CD8-positive, alpha-beta T cell (primary cell): ENCODE measurements at places on chromosomes 2 and 18.

- no peak for DNase-seq
These were observed 52.7 kb downstream of the RBMS1 start for GRCh38 chr2:160440888-160441287.

DNA sequence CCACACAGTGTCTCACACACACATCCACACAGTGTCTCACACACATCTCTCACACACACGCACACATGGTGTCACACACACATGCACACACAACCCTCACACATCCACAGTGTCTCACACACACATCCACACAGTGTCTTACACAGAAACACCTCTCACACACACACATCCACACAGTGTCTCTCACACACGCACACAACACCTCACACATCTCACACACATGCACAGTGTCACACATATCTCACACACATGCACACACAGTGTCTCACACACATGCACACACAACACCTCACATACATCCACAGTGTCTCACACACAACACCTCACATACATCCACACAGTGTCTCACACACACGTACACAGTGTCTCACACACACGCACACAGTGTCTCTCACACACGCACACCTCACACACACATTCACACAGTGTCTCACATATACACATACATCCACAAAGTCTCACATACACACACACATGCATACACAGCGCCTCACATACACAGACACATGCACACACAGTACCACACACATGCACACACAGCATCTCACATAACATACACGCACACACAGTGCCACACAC, 473.9 kb upstream of the HS6ST1 start:
- no peak for DNase-seq

DNA sequence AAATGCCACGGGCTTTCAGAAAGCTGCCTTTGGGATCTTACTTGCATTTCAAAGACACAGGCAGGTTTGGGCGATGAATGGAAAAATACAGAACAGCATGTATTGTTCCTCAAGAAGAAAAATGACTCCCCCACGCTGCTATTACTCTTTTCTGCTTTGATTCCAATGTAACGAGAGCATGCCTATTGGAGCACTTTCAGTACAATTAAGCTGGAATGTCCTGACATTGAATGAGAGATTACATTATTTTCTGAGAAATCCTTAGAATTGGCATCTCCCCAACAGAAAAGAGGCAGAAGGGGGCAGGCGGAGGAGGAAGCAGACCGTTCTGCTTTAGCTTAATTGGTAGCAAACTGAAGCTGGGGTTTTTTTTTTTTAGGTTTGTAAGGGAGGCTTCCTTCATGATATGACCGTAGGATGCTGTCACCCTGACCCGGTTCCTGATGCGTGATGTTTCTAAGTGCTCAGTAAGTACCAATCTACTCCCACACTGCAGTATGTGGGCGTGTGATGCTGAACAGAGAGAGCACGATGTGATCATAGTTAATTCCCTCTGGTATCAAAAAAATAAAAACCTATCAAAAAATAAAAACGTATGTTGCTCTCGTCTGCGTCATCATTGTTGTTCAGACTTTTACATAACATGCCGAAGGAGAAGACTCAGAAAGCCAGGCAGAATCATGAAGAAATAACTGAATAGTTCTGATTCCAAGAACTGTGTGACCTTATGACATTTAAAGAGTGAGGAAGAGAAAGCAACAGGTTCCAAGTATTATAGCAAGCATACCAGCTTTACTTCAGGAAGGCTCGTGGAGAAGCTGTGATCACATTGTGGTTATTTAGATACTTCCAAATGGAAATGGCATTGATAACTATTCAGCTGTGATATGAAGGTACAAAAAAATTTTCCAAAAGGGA, 40.5 kb downstream of the LONRF2 start:
- DNase-seq, result no peak

- DNase-seq, result no peak
These were observed 70.7 kb upstream of the BCL2L11 start for GRCh38 chr2:111049792-111050640.

- DNase-seq, result no peak
These were observed 32.1 kb upstream of the DYNAP start for GRCh38 chr18:54558609-54559585.

DNA sequence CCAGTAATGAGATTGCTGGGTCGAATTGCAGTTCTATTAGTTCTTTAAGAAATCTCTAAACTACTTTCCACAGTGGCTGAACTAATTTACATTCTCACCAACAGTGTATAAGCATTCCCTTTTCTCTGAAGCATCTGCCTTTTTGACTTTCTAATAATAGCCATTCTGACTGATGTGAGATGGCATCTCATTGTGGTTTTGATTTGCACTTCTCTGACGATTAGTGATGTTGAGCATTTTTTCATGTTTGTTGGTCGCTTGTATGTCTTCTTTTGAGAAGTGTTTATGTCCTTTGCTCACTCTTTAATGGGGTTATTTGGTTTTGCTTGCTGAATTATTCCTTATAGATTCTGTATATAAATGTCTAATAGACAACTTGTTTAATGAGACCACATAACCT, 69.6 kb upstream of the UGP2 start:
- no peak for DNase-seq

DNA sequence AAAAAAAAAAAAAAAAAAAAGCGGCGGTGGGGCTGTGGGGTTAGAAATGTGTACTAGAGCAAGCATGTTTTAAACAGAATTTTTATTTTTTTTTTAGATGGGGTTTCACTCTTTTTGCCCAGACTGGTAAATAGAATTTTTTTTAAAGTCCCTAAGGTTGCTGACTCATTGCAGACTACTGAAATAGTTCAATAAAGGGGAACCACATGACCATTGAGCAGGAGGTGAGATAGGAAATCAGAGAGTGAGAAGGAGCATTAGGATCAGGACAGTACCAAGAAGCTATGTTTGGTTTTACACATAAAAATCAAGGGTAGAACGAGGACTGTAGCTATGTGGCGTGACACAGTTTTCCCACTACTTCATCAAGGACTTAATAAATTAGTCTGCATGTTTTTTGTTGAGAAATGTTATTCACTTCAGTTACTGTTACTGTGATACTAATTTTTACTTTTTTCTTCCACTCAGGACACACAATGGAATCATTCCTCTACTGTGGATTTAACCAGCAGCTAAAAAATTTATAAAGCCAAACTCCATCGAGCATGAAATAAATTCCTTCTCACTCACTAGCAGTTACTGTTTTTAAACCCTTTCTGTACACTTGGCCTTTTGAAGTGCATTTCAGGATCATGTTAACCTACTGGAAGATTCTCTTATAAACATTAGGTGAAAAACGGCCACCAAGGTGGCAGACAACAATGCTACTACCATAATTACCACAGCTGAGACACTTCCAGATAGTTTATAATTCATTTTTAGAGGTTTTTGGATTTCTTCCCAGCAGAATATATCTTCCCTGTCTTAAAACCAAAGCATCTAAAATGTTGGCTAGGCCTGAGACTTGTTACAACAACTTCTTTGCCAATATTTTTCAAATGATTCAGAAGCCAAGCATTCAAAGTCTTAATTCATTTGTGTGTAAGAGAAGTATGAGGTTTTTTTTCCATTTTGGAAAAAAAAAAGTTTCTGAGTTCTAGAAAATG, 33.2 kb downstream of the LAMA1 start:
- no peak for DNase-seq

- DNase-seq, result no peak
These were observed 55.8 kb downstream of the OXER1 start for GRCh38 chr2:42708179-42708578.

DNA sequence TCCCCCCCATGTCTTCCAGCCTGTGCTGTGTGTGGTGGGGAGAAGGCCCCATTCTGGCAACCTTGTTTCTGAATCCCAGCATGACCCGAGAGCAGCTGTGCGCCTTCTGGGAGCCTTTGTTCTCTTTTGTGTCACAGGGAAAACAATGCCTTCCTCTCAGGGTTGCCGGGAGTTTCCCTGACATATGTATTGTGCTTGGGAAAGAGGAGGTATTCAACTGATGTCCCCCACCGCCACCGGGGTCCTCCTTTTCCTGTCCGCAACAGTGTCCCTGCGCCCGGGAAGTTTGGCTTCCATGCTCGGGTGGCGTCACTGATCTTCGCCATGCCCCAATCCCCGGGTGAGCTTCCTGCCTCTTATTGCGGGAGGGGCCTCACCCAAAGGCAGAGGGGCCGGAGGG, 77.5 kb upstream of the ASB18 start:
- no peak for DNase-seq

DNA sequence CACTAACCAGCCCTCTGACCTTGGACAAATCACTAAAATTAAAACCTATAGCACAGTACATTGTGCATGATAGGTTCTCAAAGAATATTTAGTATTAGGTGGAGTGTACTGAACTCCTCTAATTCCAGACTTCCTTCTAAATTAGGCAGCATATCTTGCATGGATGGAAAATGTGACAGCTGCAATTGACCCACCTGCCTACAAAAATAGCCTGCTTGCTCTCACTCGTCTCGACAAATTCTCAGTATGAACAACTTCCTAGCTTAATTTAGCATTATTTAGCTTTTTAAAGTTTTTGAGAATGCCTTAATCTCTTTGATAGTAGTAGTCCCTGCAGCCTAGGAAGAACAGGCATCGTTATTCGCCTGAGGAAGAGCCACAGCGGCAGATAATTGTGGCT, 482.0 kb downstream of the PIK3C3 start:
- DNase-seq, result no peak

DNA sequence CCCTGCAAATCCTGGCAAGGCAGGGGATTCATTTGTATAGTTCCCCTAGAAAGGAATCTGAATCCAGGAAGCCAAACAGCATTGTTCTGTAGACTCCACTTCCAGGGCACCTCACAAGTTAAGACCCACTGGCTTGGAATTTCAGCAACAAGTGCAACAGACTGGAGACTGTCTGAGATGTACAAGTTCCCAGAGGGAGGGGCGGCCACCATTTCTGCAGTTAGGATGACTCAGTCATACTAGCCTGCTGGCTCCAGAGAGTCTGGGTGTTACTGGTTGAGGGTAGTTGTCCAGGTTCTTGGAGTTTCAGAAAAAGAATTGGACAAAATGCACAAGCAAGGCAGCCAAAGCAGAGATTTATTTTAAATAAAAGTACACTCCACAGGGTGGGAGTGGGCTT, 384.2 kb downstream of the DSC3 start:
- DNase-seq, result no peak

DNA sequence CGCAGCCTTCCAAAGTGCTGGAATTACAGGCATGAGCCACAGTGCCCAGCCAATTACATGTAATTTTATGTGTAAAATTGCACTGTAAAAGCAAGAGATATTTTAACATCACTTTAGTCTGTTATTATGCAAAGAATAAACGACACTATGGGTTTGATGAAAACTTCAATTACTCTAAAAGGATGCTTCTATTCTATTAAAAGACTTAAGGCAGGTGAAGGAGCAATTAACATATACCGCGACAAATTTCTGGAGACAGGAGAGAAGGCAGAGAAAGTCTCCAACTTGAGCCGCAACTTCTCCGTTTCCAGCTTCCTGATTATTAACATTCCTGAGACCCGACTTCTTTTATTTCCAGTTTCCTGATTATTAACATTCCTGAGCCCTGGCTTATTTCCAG, 53.7 kb downstream of the FAM210A start:
- DNase-seq, result no peak

DNA sequence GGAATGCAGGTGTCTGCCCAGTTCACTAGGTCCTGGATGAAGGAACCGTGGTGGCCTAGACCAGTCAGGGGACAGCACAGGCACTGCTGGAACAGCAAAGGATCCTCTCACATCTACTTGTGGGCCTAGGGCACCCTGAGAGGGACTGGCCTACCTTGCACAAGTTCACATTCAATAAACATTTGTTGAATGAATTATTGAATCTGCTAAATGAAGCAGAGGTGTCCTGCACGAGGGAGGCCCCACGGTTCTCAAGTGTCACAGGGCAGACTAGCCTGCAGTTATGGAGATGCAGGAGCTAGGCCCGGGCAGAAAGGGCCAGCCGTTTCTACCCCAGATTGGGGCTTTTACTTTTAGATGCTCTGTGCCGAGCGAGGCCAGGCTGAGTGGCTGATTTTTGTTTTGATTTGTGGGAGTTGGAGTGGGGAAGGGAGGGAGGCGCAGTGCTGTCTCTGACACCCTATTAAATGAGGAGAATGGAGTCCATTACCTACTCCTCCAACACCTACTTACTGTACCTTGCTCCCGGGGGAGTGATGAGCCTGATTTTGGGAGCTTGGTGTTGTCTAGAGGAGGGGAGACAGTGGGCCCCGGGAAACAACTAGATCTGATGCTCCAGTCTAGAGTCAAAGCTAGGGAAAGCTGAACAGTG, 18.4 kb downstream of the SH2D6 start:
- DNase-seq, result no peak

- no peak for DNase-seq
These were observed 853.5 kb upstream of the SALL3 start for GRCh38 chr18:78126106-78126505.

- no peak for DNase-seq
These were observed 220.7 kb downstream of the IRS1 start for GRCh38 chr2:226578879-226579278.

DNA sequence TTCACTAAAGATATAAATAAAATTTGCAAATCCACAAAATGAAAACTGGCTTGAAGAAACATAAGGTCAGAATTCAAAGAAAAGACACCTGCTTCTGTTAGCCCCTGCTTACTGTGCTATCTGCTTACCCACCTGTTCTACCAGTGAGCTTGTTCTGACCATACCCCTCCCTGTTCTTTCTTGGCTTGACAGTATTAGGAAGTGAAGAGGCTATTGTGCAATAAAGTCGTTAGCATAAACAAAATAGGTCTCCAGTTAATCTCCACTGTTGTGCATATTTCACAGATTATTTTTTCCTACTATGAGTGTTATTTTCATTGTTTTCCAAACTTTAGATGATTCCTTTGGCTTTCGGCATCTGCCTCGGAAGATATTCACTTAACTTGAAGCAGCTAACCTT, 322.1 kb downstream of the CCDC85A start:
- no peak for DNase-seq

DNA sequence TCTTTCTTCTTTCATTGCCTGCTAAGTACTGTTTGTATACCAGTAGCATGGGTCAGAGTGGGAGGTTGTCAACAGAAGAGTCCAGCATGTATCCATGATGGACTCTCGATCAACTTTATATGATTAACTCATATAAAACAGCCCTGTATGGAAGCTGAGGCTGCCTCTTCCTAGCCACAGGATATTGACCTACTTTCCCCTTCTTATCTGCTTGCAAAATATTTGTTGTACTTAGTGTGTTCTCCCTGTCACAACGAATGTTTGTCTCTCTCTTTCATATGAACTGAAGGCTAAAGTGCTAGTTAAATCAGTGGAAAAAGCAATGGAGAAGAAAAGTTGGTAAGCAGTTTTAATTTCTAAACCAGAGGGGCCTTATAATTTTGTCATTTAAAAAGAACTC, 17.8 kb downstream of the MYO1B start:
- no peak for DNase-seq

GRCh38 chr2:33706410-33706809, 107.3 kb upstream of the FAM98A start:
- DNase-seq, result no peak

DNA sequence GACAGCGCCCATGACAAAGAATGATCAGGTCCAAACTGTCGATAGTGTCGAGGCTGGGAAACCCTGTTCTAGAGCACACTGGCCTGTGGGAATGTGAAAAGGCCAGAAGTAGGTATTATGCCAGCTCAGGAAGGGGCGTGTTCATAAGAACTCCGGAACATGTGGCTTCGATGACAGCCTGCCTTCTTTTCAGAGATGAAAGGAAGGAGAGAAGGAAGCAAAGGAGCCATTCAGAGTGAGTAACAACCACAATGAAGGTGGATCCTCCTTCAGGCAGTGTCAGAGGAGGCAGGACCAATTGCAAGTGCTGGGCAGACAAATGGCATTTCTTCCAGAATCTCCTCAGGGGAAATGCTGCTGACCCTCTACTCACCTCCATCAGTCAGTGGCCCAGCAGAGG, 58.5 kb downstream of the NCKAP5 start:
- DNase-seq, result no peak
